ENCODE measurements at places on chromosomes 7 and 10.
A peak's percentile ranks its signal among the peaks of the same experiment; 100 is the strongest.

GRCh38 chr7:40418448-40418847 lies 283.6 kb downstream of the SUGCT start:
- no peak overlapping the region for H3K4me3 ChIP-seq
- H3K27ac ChIP-seq, result no peak overlapping the region
- H3K27me3 ChIP-seq, result no peaks in the 10 kb centered on the region
- H3K36me3 ChIP-seq, result no peaks in the 10 kb centered on the region
- peaks cover 2% of the 10 kb centered on the region for H3K4me1 ChIP-seq

GRCh38 chr10:71678057-71678805 lies 41.3 kb downstream of the C10orf105 start:
- no peak overlapping the region for H3K27ac ChIP-seq
- no peak overlapping the region for H3K4me3 ChIP-seq
- no peak for DNase-seq

GRCh38 chr10:102001435-102002068 lies 54.4 kb downstream of the ARMH3 start:
- no peak overlapping the region for H3K4me3 ChIP-seq
- no peak overlapping the region for H3K27ac ChIP-seq
- no peak for DNase-seq
- H3K4me1 ChIP-seq, result no peaks in the 10 kb centered on the region
- peaks cover 34% of the 10 kb centered on the region for H3K36me3 ChIP-seq

- H3K36me3 ChIP-seq, result peaks cover 26% of the 10 kb centered on the region
- peak overlapping the region; percentile 97 for H3K27ac ChIP-seq
- no peaks in the 10 kb centered on the region for H3K27me3 ChIP-seq
- DNase-seq, result no peak
- peak overlapping the region; percentile 86 for H3K4me3 ChIP-seq
Observed at GRCh38 chr10:104255311-104255981, 754 bp downstream of the GSTO1 start.

DNA sequence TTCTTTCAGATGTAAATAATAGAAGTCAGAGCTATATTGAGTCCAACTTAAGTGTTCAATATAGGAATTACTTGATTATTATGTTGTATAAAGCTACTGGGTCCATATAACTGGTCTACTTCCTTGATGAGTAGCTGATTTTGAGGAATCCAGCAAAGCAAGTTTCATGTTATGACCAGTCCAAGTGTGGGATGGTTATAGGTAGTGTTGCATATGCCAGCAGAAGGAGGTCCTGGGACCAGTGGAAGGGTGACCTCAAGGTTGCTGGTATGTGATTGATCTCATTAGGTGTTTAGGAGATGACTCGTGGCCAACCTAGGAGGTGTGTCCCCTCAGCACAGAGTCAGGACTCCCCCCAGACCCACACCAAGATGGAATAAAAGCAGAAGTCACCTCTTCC lies 551.5 kb downstream of the KCNMA1 start:
- no peaks in the 10 kb centered on the region for H3K36me3 ChIP-seq
- no peak for DNase-seq
- H3K4me3 ChIP-seq, result no peak overlapping the region
- H3K27ac ChIP-seq, result no peak overlapping the region
- no peaks in the 10 kb centered on the region for H3K27me3 ChIP-seq

- H3K4me1 ChIP-seq, result peaks cover 9% of the 10 kb centered on the region
- no peak for DNase-seq
- no peak overlapping the region for H3K4me3 ChIP-seq
- no peak overlapping the region for H3K27ac ChIP-seq
- peaks cover 27% of the 10 kb centered on the region for H3K36me3 ChIP-seq
Observed at GRCh38 chr10:102507521-102507920, 3.7 kb downstream of the SUFU start.

- H3K27ac ChIP-seq, result no peak overlapping the region
- H3K27me3 ChIP-seq, result no peaks in the 10 kb centered on the region
- H3K36me3 ChIP-seq, result no peaks in the 10 kb centered on the region
- no peak overlapping the region for H3K4me3 ChIP-seq
Observed at GRCh38 chr10:102578782-102579181, 65.5 kb upstream of the TRIM8 start.

DNA sequence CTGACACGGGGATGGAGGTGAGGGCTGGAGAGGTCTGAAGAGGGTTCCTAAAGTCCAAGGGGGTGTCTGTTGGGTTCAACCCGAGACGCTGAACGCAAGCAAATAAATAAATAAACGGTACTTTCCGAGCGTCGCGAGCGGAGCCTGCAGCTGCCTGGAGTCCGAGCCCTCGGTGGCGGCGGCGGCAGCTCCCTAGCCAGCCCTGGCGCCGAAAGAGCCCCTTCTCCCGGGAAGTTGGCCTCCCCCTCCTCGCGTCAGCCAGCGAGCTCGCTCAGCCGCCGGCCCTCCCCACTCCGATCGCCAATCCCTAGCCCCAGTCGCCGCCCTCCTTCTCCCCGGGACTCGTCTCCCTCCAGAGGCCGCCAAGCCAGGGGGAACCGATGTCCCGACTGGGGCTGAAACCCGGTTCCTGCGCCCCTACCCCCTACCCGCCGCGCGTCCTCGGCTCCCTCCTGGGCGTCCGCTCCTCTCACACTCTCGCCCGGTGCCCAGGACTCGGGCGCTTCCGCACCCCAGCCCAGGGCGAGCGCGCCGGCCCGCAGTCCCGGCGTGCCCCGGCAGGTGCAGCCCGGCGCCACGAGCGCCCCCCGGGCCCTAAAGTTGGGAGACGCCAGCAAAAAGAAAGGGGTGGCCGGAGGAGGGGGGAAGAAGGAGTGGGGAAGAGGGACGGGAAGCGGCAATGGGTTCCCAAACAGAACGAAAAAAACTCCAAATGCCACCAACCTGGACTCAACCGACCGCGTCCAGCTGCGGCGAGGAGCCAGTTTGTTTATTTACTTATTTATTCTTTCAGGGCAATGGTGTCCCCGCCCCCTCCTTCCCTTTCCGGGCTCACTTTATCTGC lies at the start of gene GFRA1:
Gene GFRA1, minus strand, starts transcription at position 767 of the 844 bp plus-strand sequence. CDS start 1,177 bp downstream, outside the sequence.
- DNase-seq, result no peak
- H3K27ac ChIP-seq, result peak within 1 kb of the TSS; percentile 27
- H3K4me3 ChIP-seq, result peak within 1 kb of the TSS; percentile 69
- no peaks in the 10 kb centered on the region for H3K36me3 ChIP-seq
- H3K27me3 ChIP-seq, result no peaks in the 10 kb centered on the region

DNA sequence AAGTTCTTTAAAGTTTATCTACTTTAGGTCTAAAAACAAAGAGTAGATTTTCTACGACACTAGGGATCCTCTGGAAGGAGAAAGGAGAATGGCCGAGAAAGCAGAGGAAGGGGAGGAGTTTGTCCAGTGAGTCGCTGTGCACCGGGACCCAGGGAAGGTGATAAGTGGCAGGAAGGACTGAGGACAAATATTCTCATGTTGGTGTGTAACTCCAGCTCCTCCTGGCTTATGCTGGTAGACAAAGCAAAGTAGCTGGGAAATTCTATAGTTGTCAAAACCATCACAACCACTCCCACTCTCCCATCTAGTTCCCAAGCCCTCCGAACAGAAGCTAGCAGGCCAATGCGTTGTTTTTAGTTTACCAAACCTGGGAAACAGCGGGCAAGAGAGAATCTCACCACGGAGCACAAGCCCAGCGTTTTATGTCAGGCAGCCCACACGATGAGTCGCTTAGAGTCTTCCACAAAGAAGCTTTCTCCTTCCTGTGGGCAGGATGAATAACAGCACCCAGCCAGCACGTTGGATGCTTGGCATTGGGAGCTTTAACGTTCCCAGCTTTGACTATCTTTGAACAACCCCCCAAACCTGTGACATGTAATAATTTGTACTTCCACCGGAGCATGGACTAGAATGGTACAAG lies 32.9 kb upstream of the JCAD start:
- no peak overlapping the region for H3K4me3 ChIP-seq
- H3K27me3 ChIP-seq, result no peaks in the 10 kb centered on the region
- no peak for DNase-seq
- H3K4me1 ChIP-seq, result no peaks in the 10 kb centered on the region

- H3K36me3 ChIP-seq, result no peaks in the 10 kb centered on the region
- H3K27ac ChIP-seq, result no peak overlapping the region
- H3K4me1 ChIP-seq, result no peaks in the 10 kb centered on the region
- no peaks in the 10 kb centered on the region for H3K27me3 ChIP-seq
- H3K4me3 ChIP-seq, result no peak overlapping the region
- no peak for DNase-seq
Observed at GRCh38 chr10:60254776-60255175, 134.9 kb downstream of the ANK3 start.

- no peak for DNase-seq
- H3K4me1 ChIP-seq, result no peaks in the 10 kb centered on the region
- no peak overlapping the region for H3K4me3 ChIP-seq
Observed at GRCh38 chr7:6035686-6036085, 4.5 kb downstream of the ANKRD61 start.

DNA sequence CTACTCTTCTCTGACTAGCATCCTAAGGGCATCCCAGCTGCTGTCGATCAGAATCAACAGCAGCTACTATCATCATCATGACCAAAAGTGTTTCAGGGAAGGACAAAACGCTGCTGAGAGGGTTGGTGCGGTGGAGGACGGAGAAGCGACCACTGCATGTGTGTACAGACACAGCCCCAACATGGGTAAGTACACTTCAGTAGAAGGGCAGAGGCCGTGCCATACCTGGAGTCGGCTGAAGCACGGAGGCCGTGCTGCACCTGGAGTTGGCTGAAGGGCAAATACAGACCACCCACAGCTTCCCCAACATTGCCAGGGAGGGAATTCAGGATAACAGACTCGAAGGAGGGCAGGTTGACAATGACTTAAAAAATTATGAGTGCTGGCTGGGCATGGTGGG lies 67.8 kb upstream of the CYTH3 start:
- no peak overlapping the region for H3K27ac ChIP-seq
- H3K36me3 ChIP-seq, result peaks cover 11% of the 10 kb centered on the region
- H3K4me1 ChIP-seq, result no peaks in the 10 kb centered on the region
- DNase-seq, result no peak
- H3K4me3 ChIP-seq, result no peak overlapping the region

DNA sequence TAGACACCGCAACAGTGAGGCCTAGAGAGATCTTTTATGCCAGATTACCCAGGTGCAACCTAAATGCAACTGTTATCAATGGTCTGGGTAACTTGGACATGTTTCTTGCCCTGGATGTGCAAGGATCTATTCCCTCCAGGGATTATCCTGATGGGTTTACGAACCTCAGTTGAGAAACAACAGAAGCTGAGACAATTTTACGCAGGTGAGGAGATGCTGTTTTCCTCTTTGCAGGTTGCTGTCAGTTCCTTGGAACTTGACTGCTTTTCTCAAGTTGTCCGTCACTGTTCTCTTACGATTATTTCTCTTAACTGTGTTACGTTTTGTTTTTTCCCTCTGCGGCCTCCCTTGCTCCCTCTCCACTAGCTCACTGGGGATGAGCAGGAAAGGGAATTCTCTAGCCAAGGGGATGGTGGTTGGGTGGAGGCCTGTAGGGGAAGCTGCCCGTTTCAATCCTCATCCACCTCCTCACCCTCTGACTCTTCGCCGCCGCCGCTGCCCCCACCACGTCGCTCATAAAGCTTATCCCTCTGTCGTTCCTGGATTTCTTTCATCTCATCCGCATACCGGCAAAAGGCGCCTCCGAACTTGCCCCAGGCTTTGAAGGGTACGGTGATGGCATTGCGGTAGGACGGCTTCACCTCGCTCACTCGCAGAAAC lies 1.2 kb downstream of the PURB start:
- DNase-seq, result no peak
- peak overlapping the region; percentile 58 for H3K4me3 ChIP-seq
- H3K27ac ChIP-seq, result peak overlapping the region; percentile 98
- H3K36me3 ChIP-seq, result no peaks in the 10 kb centered on the region
- no peaks in the 10 kb centered on the region for H3K27me3 ChIP-seq

DNA sequence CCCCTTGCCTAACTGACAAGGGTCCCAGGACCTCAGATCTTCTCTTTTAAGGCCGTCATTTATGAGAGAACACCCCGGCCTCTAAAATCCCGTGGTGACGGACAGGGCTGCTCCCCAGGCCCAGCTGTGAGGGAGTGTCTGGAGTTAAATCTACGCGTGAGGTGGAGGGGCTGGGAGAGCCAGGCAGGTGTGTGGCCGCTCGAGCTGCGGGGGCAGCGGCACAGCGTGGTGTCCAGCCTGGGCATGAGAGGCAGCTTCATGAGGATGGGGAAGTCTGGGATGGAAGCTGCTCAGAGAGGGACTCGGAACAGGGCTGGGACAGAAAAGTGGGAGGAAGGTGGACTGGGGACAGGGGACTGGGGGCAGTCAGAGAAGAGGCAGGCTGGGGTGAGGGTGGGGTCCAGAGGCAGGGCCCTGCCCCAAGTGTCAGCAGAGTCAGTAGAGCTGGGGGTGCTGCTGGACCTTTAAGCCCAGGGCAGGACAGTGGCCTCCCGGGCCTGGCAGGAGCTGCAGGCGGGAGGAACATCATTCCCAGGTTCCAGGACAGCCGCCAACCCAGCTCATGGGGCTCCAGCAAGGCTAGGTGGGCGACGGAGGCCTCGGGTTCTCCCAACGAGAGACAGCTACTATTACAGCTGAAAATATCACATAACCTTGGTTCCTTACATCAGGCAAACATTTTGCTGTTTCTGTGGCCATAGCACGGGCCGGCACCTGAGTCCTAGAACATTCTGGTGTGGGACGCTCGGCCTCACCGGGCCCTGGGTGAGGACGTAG lies 55.2 kb downstream of the JAKMIP3 start:
- no peaks in the 10 kb centered on the region for H3K36me3 ChIP-seq
- H3K27me3 ChIP-seq, result no peaks in the 10 kb centered on the region
- H3K4me3 ChIP-seq, result no peak overlapping the region
- H3K4me1 ChIP-seq, result no peaks in the 10 kb centered on the region
- H3K27ac ChIP-seq, result no peak overlapping the region
- DNase-seq, result peak; percentile 52

DNA sequence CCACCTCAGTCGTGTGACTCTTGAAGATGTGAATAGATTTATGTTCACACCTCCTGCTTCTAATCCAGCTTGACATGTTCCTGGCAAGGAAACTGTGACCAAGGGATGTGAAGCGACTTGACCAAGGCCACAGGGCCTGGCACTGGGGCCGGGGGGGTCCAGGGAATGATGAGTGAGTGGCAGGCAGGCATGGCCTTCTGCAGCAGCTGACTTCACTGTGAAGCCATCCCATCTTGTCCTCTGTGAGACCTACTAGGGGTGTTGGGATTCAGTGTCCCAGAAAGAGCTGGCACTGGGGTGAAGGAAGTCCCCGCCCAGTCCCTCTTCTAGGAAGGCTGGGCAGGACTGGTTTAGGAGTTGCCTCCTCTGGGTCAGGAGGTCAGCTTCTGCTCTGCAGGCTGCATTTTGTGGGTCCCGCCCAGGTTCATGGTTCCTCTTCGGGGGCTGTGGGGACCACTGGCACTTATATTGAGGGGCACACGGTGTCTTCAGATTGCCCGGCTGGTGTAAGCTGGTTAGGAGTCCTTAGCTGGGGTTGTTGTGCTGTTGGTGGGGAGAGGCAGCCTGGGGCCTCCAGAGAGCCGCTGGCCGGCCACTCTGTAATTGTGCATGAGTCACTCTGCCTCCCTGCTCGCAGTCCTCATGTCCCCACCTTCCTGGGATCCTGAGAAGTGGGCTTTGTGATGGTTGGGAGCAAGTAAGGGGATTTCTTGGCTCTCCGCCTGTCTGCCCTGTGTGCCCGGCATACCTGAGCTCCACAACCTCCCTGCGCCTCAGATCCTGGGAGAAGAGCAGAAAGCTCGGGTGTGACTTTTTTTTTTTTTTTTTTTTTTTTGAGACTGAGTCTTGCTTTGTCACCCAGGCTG lies 11.0 kb downstream of the ZMIZ1 start:
- no peak overlapping the region for H3K4me3 ChIP-seq
- DNase-seq, result no peak

Measured in ascending aorta (tissue), 2 donors.